ENCODE measurements at places on chromosomes 7 and 10.

DNA sequence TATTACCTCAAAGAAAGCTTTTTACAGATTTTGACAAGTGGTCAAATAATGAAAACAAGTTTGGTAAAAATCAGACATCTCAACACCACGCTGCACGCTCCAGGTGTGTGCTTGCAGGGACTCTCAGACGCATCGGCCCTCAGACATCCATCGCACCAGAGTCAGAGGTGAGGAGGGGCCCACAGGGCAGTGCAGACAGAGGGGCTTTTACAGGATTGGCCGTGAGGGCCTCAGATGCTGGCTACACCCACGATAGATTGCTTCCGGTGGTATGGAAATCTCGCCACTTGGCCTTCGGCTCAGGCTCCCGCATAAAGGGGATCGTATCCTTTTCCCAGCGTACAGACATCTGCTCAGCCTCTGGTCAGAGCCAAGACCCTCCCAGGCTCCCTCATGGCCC is 72.1 kb downstream of the TCERG1L start:
- no peak overlapping the region for H3K27ac ChIP-seq
- no peak for DNase-seq
- H3K4me1 ChIP-seq = peaks cover 12% of the 10 kb centered on the region
- H3K36me3 ChIP-seq = no peaks in the 10 kb centered on the region
- H3K27me3 ChIP-seq = peaks cover 39% of the 10 kb centered on the region

DNA sequence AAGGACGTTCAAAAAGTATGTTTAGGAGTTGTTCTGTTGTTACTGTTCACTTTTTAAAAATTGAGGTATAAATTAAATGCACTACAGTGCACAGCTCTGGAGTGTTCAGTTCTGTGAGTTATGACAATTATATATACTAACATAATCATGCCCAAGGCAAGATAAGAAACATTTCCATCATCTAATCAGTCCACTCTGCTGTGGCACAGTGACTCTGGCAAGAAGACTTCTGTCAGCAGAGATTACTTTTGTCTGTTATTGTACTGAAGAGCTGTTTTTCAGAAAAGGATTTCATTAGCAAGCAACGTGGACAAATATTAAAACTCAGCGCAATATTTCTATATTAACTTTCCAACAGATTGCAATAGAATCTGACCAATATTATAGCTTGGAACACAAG is 32.0 kb downstream of the ICA1 start:
- peaks cover 3% of the 10 kb centered on the region for H3K4me1 ChIP-seq
- DNase-seq = no peak
- H3K4me3 ChIP-seq = no peak overlapping the region
- H3K27me3 ChIP-seq = peaks cover 2% of the 10 kb centered on the region

GRCh38 chr7:8714791-8715190 is 281.4 kb downstream of the NXPH1 start:
- no peak overlapping the region for H3K4me3 ChIP-seq
- H3K4me1 ChIP-seq = peaks cover 2% of the 10 kb centered on the region
- no peak for DNase-seq
- H3K36me3 ChIP-seq = no peaks in the 10 kb centered on the region
- peaks cover 13% of the 10 kb centered on the region for H3K27me3 ChIP-seq

GRCh38 chr10:46227936-46228562 is 58.7 kb upstream of the ANTXRL start:
- no peaks in the 10 kb centered on the region for H3K4me1 ChIP-seq
- DNase-seq = peak; percentile 33

DNA sequence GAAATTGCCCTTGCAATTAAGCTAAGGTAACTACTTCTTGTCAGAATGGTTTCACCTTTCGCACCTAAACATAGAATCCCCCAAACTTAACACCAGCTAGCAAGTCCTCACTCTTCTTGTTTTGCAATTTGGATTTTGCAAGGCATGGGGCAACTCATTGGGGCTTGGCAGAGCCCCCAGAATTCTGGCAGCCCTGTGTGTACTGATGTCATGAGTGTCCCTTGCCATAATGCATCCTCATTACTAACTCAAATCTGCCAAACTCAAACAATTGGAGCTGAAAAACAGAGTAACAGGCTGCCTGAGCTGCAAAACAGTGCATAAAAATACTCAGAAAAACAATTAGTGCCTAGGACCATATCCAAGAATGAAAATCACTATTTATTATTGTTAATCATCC is 7.9 kb upstream of the XPNPEP1 start:
- H3K36me3 ChIP-seq = no peaks in the 10 kb centered on the region
- peaks cover 11% of the 10 kb centered on the region for H3K4me1 ChIP-seq
- H3K27me3 ChIP-seq = no peaks in the 10 kb centered on the region
- no peak overlapping the region for H3K27ac ChIP-seq
- no peak for DNase-seq
- no peak overlapping the region for H3K4me3 ChIP-seq

DNA sequence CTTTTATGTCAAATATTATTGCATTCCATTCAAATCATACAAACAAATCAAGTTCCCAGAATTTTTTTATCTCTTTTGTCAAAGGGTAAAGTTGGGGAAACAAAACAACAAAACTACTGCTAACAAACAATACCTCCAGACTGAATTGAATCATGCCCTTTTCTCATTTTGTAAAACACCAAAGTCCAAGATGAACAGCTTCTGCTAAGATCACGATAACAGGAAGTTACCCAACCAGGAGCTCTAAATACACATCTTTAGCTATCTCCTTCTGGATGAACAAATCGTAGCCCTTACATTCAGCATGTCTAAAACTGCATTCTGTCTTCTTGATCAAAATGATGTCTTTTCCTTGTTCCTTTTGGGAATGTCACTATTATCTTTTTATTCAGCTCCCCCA is 97.4 kb downstream of the CTTNBP2 start:
- peaks cover 6% of the 10 kb centered on the region for H3K27me3 ChIP-seq
- H3K4me3 ChIP-seq = no peak overlapping the region
- H3K27ac ChIP-seq = no peak overlapping the region

GRCh38 chr10:86391986-86392722 is 25.6 kb upstream of the GRID1 start:
- peaks cover 79% of the 10 kb centered on the region for H3K27me3 ChIP-seq
- DNase-seq = no peak
- H3K4me3 ChIP-seq = no peak overlapping the region
- no peaks in the 10 kb centered on the region for H3K36me3 ChIP-seq
- no peak overlapping the region for H3K27ac ChIP-seq
- peaks cover 3% of the 10 kb centered on the region for H3K4me1 ChIP-seq

GRCh38 chr10:101214446-101215396 is 14.5 kb downstream of the LBX1 start:
- DNase-seq = peak; percentile 72
- no peak overlapping the region for H3K27ac ChIP-seq
- H3K36me3 ChIP-seq = no peaks in the 10 kb centered on the region
- H3K4me3 ChIP-seq = peak overlapping the region; percentile 38

DNA sequence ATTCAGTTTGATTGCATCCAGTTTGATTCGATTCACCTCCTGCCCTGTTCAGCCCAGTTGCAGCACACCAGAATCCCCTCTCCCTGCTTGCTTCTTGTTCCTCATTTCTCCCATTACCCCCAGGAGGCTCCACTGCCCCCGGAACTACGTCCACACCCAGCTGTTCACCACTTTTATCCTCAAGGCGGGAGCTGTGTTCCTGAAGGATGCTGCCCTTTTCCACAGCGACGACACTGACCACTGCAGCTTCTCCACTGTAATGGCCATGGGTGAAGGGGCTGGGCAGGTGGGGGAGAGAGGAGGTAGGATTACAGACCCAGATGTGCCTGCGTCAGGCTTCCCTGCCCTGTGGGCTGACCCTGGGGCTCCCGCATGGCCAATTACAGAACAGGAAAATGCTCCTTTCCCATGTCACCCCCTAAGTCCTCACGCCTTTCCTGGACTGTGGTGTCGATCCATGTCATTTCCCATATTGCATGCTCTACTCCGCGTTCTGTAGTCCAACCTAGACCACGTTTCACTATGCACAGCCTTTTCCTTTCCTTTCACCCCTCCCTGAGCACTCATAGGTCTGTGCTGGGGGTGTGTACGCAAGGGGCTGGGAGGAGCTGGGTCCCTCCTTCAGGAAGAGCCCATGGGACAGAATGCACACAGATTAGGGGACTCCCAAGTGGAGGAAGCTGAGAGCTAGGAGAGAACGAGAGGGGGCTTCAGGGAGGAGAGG is 8.2 kb downstream of the GHRHR start:
- H3K4me1 ChIP-seq = no peaks in the 10 kb centered on the region
- no peak overlapping the region for H3K4me3 ChIP-seq
- no peaks in the 10 kb centered on the region for H3K36me3 ChIP-seq
- no peak overlapping the region for H3K27ac ChIP-seq
- H3K27me3 ChIP-seq = peaks cover 55% of the 10 kb centered on the region

DNA sequence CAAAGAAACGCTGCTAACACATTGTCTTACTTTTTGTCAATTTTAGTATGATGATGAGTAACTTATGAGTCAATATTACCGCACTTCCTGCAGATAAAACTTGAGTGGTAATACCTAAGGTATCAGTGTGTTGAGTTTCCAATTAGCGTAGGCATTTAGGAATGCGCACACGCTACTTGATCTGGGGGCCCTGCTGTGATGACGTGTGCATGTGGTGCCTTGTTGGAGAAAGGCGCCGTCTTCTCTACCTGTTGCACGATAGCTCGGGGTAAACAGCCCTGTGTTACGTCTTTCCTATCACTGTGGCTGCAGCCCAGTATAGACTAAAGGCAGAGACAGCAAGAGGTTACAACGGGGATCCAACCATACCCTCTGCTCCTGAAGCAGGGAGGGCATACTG is 476.8 kb upstream of the ADARB2 start:
- DNase-seq = no peak
- peaks cover 17% of the 10 kb centered on the region for H3K27me3 ChIP-seq
- no peaks in the 10 kb centered on the region for H3K36me3 ChIP-seq
- peak overlapping the region; percentile 15 for H3K27ac ChIP-seq

GRCh38 chr7:52475001-52475582 is 560.3 kb upstream of the POM121L12 start:
- H3K27ac ChIP-seq = no peak overlapping the region
- H3K36me3 ChIP-seq = no peaks in the 10 kb centered on the region
- H3K4me1 ChIP-seq = peaks cover 7% of the 10 kb centered on the region
- no peak for DNase-seq
- H3K4me3 ChIP-seq = no peak overlapping the region
- no peaks in the 10 kb centered on the region for H3K27me3 ChIP-seq

- no peaks in the 10 kb centered on the region for H3K4me1 ChIP-seq
- H3K27me3 ChIP-seq = peaks cover 23% of the 10 kb centered on the region
- no peak overlapping the region for H3K4me3 ChIP-seq
- no peak overlapping the region for H3K27ac ChIP-seq
- DNase-seq = no peak
- no peaks in the 10 kb centered on the region for H3K36me3 ChIP-seq
These were observed 23.9 kb upstream of the AOC1 start for GRCh38 chr7:150828384-150828783.

DNA sequence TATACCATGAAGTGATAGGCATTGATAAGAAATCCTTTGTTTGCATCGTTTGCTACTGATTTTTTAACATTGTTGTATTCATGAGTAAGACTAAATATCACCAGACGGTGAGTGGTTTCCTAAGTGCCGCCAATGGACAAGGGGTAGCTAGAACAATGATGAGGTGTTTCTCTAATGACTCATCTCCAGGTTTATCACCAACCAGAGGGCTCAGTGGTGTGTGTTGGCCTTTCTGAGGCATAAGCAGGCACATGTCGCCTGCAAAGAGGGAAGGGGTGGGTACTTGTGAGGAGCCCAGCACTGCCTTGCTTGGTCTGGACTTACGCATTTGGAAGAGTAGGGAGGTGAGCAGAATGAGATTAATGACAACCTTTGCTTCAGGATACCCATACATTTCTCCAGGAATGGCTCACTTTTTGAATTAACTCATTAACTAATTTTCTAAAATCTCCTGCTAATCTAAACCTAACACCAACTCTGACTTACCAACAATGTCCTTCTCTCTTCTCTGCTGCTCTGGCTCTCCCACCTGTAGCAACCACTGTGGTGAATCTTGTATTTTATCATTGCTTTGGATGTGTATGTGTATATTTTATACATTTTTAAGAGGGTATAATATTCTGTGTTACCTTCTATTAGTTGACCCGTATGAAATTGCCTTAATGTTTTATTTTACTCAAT is 722.6 kb downstream of the GRID1 start:
- H3K4me3 ChIP-seq = no peak overlapping the region
- peak overlapping the region; percentile 53 for H3K27ac ChIP-seq
- DNase-seq = no peak
- H3K4me1 ChIP-seq = peaks cover 53% of the 10 kb centered on the region
- H3K27me3 ChIP-seq = no peaks in the 10 kb centered on the region

Measured in mesothelial cell of epicardium (in vitro differentiated cells).